Ammon's horn (tissue), 1 donor: ENCODE measurements at places on chromosomes 6 and 20.

DNA sequence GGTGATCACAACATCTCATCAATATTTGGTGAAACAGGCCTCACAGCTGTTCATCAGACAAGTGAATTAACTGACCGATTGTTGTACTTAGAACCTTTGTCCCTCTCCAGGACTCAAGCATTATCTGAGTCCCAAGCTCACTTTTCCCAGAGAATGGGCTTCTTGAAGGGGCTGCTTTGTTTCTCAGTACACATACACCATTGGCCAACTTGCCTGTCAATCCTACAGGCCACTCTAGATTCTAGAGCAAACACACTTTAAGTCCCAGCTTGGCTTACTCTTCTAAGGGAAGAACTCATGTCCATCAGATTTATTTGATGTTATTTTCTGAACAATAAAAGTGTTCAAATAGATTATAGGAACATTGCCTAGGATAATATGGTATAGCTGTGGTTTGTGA lies 249.5 kb downstream of the BCKDHB start:
- no peak for DNase-seq

DNA sequence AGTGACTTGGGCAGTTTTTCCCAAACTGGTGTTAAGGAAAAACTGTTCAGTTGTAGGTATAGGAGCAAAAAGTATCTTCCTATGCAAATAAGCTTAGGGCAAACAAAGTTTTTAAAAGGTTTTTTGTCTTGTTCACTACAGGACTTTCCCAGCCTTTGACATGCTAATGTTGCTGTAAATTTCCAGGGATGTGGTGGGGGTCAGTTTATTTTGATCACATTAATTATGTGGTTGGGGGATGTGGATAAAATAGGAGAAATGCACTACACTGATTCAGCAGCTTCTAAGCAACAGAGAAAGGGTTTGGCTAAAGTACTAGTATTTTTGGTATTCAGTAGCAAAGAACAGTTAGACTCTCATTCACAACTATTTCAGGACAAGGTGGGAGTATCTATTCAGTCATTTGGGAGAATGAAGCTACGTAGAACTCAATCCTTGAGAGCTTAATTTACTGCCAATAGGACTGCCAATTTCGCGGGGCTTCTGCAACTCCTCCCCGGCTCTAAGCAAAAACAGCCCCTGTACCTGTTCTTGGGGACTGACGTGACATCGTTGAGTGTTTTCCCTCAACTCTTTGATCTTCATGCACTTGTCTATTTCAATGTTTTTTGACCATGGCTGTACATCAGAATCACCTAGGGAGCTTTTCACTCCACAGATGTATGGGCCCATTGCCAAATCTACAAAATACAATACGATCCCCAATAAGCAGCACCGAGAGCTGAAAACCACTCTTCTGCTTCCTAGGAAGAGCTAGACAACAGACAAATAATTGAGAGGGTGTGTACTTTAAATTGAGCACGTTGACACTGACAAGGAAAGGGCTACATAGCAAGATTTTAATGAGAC lies 94.8 kb upstream of the NHSL1 start:
- no peak for DNase-seq

DNA sequence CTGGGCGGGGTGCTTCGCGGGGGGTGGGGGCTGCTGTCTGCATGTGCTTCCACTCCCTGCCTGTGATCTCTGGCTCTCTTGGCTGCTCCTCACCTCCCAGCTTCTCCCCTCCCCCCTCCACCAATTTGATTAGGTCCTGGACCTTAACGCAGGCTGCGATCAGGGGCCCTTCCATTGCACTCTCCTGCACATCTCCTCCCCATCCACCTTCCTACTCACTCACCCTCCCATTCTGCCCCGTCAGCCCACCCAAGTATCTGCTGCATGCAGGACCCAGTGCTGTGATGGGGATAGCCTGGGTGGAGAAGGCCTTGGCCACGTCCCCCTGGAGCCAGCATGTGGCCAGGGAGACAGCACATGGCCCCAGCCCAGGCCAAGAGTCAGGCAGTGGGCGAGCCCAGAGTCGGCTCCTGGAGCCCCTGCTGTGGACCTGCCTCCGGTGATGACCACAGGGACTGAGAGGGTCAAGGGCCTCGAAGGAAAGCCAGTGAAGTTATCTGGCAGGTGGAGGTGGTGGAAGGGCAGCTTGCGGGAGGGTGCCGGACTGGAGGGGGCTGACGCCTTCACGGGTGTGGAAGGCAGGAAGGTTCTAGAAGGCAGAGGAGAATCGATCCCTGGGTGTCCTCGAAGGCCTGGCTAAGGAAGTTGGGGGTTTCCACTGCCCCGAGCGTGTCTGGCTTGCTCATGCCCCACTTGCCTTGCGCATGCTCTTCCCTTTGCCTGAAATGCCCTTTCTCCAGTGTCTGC lies 40.7 kb downstream of the SRC start:
- no peak for DNase-seq

DNA sequence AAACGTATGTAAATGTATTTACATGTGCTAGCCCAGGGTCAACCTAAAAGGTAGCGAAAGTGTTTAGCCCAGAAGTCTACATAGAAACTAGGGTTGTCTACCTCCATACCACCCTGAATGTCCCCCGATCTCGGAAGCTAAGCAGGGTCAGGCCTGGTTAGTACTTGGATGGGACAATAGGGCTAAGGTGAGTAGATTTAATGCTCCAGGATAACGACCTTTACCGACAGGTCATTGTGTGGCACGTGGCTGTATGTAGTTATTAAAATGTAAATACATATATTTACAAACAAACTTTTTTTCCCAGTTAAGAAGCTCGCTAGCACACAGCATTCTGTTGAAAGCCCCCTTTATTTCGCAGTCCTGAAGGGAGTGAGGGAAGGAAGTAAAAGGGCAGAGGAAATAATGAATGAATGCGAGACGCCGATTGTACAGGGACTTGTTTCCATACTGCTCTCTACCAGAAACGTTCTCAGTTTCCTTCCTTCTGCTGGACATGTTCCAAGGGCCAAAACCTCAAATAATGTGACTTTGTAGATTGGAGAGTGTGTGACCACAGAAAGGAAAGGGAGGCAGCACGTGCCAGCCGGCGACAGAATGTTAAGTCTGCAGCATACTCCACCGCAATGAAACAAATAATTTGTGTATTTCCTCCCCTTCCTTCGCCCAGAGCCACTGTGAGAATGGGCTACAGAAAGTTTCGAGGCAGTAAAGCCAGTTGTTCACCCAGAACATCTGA lies 612 bp downstream of the ADAT2 start:
- peak; percentile 35 for DNase-seq

DNA sequence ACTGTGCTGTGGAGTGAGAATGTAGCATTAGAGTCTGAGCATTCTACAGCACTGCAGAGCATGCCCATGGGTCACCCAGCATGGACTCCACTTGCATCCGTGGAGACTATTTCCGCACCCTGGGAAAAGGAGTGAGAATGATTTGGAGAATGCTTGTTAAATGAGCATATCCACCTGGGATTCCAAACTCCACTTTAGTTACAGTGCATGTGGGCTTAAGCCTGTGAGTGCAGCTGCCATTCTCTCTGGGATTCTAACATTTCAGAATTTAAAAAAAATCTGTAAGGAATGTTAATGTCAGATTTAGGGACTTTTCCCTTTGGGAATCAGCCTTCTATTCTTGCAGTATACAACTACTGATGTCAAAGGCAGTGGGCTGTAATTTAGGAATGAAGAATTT lies 33.4 kb downstream of the KIF25 start:
- DNase-seq, result no peak

GRCh38 chr6:10720265-10720959 lies 2.5 kb upstream of the TMEM14C start:
- no peak for DNase-seq

DNA sequence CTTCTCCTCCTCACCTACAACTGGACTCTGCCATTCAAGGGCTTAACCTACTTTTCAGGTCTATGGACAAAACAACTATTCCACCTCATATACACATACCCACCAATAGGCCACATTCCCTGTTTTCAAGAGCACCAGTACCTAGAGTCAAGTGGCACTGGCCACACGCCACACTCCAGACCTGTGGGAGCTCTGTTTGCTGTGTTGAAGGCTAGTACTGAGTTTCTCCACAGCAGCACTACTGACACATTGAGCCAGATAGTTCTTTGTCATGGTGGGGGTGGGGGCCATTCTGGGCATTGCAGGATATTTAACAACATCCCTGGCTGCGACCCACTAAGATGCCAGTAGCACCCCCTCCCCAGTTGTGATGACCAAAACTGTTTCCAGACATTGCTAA lies 84.1 kb downstream of the RALGAPA2 start:
- no peak for DNase-seq

- no peak for DNase-seq
Observed at GRCh38 chr20:57385940-57386339, 5.3 kb upstream of the RBM38 start.

GRCh38 chr6:52553158-52553557 lies 23.7 kb downstream of the TRAM2 start:
- DNase-seq, result no peak

DNA sequence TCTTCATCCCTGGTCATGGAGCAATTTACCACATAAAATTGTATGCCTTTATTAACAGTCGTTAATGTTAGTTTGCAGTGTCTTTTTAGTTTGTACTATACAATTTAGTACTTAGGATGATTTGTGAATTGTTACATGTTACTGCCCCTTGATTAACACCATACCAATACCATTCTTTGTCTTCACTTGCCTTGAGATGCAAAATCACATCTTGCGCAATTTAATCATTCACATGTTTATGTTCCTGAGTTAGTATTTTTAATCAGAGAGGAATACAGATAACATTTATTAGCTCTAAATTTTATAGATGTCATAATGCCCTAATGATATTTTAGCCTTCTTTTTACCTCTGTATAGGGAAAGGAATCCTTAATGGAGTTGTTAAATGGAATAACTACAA lies 114.1 kb downstream of the SCAF8 start:
- DNase-seq, result no peak

GRCh38 chr6:43060034-43060754 lies 763 bp downstream of the KLC4 start:
- no peak for DNase-seq

GRCh38 chr20:42902509-42902908 lies 287.2 kb downstream of the PTPRT start:
- no peak for DNase-seq

- DNase-seq, result no peak
Observed at GRCh38 chr6:53258774-53259155, 90.0 kb downstream of the ELOVL5 start.

- DNase-seq, result no peak
Observed at GRCh38 chr6:76326871-76327270, 254.4 kb upstream of the IMPG1 start.

- DNase-seq, result no peak
Observed at GRCh38 chr6:82958551-82958950, 107.1 kb downstream of the UBE3D start.

DNA sequence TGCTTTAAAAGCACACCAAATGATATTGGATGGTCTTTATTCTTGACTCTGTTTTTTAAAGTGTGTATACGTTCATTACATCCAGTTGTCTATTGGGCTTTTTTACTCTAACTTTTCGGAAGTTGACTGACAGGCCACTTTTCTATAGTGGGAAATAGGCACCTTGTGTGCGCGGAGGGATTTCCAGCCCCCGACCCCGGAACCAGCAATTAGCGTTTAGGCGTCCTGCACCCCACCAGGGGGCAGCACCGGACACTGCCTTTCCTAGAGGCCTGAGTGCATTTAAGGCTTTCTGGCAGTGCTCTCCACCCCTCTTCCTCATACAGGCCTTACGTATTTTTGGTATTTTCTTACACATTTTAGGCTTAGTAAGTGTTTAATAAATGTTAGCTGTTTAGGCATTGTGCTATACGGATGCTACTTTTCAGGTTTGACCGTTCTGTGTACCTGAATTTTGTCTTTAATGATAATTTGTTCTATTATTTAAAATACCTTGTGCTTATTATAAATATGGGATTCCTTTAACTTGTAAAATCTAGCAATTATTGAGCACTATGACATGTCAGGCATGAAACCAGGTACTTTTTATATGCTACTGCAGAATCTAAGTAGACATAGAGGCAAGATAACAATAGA lies 231.8 kb downstream of the BCKDHB start:
- DNase-seq, result peak; percentile 52

DNA sequence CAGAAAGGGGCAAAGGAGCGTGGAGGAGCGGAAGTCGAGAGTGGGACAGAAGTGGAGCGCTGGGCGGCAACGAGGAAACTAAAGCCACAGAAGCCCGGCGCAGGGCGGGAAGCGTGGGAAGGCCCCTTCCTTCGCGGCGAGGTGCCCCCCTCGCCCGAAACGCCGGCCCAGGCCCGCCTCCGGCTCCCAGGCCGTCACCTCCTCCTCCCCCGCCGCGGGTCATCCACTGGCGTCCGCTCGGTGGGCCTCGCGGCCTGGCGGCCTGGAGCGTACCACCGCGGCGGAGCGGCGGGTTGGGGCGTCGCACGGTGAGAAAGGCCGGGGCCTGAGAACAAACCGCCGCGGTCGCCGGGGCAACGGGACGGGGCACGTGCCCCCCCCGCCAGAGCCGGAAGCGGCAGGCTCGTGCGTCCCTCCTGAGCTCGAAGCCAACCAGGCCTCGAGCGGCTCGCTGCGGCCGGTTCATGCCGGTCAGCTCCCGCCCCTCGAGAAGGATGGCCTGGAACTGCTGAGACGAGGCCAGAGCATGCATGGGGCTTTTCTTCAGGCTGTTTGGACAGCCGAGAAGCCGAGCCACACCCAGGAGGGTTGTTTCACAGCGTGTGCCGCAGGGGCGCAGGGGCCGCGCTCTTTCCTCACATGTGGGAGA lies at the start of gene TCP11:
TCP11 (minus strand) TSS at position 333 of the 649 bp plus-strand sequence. CDS start 469 bp downstream, outside the sequence.
- no peak for DNase-seq

- no peak for DNase-seq
Observed at GRCh38 chr6:47319867-47320266, 10.2 kb upstream of the TNFRSF21 start.

DNA sequence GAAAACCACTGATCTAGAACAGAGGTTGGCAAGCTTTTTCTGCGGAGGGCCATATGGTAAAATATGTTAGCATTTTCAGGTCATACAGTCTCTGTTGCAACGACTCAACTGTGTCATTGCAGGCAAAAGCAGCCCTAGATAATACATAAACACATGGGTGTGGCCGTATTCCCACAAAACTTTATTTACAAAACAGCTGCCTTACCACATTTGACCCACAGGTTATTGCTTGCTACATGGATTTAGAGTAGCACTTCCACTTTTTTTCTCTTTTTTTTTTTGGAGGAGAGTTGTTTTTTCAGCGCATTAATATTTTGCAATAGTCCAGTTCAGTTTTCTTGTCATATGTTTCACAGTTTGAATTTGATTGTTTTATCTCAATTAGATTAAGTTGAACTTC lies 2.5 kb upstream of the IGF2R start:
- DNase-seq, result no peak
